Activated naive CD4-positive, alpha-beta T cell (primary cell): ENCODE measurements at places on chromosomes 11 and 22.

DNA sequence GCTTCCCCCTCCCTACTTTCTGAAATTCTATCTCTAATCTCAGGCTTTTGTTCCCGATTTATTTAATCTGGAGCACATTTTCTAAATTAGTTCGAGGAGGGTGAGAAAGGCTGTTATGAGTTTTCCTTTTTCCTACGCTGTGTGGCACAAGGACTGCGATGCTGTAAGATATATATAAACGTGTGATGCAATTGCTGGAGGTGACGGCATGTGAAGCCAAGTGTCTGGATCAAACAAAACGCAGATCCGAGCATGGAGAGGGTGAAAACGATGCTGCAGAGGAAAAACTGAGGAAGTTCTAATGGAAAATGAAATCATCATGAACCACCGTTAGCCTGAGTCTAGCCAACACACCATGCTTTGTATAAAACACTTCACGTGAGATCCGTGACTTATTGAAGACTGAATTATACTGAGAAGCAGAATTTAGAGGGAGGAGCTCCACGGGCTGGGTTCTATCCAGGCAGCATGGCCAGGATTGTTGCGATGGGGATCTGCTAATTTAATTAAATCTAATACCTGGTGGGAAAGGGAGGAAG lies 4.4 kb downstream of the PKNOX2 start:
- no peak for DNase-seq

- DNase-seq: no peak
Measured at GRCh38 chr11:64430645-64431044, 71.7 kb downstream of the RPS6KA4 start.

- DNase-seq: no peak
Measured at GRCh38 chr22:31764785-31765184, 11.0 kb downstream of the DEPDC5 start.

DNA sequence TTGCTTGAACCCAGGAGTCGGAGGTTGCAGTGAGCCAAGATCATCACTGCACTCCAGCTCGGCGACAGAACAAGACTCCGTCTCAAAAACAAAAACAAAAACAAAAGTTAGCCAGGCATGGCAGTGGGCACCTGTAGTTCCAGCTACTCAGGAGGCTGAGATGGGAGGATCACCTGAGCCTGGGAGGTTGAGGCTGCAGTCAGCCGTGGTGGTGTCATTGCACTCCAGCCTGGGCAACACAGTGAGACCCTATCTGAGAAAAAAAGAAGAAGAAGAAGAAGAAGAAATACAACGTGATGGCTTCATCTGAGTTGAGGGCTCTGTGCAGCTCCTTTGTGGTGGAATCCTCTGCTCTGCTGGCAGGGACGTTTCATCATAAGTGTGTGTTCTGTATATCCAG lies 10.0 kb upstream of the TNNT3 start:
- DNase-seq: no peak

DNA sequence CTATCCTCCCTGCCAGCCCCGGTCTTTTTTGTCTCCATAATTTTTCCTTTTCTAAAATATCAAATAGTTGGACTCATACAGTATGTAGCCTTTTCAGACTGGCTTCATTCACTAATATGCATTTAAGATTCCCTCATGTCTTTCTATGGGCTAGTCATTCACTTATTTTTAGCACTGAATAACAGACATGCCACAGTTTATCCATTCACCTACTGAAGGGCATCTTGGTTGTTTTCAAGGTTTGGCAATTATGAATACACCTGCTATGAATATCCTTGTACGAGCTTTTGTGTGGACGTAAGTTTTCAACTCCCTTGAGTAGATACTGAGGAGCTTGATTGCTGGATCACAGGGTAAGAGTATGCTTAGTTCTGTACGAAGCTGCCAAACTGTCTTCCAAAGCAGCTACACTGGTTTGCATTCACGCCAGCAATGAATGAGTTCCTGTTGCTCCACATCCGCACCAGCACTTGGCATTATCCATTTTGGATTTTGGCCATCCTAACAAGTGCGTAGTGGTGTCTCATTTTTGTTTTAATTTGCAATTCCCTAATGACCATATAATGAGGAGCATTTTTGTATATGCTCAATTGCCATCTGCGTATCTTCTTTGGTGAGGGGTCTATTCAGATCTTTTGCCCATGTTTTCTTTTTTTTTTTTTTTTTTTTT lies 21.1 kb downstream of the ALG12 start:
- DNase-seq: no peak

DNA sequence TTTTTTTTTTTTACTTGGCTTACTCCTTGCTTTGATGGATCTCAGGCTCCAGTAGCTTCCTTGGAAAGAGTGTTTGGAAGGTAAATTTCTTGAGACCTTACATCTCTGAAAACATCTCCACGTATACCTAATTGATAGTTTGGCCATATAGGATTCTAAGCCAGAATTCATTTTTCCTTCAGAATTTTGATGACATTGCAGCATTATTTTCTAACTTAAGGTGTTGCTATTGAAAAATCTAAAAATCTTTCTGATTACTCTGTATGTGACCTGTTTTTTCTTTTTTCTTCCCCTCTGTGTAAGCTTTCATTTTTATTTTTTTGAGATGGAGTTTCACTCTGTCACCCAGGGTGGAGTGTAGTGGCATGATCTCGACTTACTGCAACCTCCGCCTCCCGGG lies 23.1 kb upstream of the SPTBN2 start:
- DNase-seq: no peak

- no peak for DNase-seq
Measured at GRCh38 chr11:109864834-109865547, 228.2 kb upstream of the ZC3H12C start.

GRCh38 chr11:119742263-119742861 lies 13.4 kb upstream of the NECTIN1 start:
- no peak for DNase-seq

DNA sequence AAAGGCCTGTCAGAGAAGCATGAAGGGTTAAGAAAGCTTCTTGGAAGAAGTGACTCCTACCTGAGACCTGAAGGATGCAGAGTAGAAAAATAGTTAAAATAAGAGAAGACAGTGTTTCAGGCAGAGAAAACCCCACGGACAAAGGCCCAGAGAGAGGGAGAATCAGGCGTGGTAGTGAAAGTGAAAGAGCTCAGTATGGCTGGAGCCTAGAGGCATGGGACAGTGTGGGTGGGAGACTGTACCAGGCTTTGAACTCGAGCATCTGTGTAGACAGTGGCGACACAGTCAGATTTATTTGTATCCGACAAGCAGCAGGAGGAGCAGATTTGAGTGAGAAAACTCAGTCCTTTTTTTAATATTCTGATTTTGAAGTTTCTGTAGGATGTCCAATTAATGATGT lies 360.0 kb downstream of the OPCML start:
- no peak for DNase-seq

DNA sequence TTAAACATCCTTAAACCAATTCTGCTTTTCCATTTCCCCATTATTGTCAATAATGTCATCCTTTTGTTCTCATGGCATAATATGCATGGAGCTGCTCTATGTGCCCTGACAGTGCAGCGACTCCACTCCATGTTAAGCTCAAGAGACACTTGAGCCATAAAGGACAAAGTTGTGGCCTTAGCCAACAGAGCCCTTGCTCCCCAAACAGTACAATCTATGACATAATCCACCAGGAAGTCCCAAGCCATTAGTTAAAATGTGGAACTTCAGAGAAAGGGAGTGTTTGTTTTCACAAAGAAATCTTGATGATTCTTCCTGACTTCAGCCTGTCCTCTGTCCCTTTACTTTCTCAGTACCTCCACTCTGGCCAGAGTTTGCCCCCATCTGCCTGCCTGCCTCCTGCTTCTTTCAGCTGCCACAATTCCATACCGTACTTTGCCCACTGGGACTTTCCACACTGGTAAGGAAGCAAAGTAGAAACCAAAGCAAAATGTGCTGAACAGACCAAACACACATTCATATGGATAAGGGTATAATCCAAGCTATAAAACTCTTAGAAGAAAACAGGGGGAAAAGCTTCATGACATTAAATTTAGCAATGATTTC lies 46.3 kb upstream of the ZC3H12C start:
- no peak for DNase-seq

DNA sequence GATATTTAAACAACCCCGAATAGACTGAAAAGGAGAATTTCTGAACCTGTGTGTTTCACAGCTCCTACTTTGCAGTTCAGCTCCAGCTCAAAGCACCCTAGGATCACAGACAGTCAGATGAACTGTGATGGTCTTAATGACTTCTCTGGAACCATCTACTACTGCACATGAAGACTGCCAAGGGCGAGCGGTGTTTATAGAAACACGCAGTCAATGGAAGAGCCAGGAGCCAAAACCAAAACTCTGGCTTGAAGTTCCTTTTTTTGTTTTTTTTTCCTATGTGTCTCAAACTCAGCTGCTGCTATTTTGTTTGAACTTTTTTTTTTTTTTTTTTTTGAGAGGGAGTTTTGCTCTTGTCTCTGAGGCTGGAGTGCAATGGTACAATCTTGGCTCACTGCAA lies 382.6 kb upstream of the SYN3 start:
- DNase-seq: no peak

DNA sequence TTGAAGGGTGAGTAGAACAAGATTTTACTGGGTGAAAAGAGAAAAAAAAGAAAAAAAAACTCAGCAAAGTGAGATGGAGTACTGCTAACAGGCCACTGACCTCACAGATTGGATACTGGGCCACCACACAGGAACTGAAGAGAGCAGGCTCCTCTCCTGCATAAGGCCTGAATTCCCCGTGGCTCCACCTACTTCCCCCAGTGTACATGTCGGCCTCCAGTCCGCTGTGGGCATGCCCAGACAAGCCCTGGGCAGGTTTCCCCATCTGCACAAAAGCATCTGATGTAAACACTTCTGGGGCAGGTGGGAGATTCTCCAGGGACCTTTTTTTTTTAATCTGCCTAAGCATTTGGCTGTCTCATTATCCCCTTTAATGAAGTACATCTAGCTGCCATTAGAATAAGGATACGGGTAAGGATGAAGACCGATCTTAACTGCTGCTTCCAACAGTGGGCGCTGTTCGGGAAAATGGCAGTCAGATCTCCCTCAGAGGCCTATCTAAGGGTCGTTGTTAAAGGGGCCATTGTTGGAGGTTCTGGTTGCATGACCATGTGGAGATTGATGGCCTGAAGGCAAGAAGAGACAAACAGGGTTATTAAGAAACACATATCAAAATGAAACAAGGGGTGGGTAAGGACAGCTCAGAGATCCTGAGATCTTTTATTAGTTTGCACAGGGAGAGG lies 48.5 kb downstream of the MS4A13 start:
- no peak for DNase-seq

- no peak for DNase-seq
Measured at GRCh38 chr11:125215976-125216375, 51.4 kb downstream of the PKNOX2 start.

GRCh38 chr11:67369275-67369674 lies 4.1 kb downstream of the CLCF1 start:
- DNase-seq: no peak

DNA sequence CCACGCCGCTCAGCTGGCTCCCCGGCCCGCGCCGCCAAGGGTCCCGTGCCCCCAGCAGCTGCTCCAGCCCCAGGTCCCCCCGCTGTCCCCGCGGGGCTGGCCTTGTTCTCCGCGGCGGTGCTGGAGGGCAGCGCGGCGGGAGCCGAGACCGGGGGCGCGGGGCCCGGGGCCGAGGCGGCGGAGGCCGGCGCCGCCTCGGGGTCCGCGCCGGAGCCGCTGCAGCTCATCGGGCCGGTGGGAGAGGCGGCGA lies 128 bp downstream of the TAF10 start:
- no peak for DNase-seq

DNA sequence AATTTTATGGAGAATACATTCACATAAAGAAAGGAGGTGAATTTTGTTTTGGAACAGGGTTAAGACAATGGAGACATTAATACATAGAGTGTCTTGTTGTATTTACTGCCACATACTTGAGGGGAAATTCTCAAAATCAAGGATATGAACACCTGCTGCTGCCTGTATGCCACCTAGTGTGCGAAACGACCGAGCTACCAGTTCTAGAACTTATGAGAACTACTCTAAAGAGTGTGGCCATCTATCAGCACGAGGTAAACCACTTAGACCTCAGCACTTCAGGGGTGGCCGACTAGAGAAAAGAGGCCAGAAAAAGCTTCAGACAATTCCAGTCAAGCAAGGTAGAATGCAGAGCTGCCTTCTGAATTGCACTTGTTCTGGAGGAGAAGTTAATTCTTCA lies 1.5 kb upstream of the AGBL2 start:
- no peak for DNase-seq

DNA sequence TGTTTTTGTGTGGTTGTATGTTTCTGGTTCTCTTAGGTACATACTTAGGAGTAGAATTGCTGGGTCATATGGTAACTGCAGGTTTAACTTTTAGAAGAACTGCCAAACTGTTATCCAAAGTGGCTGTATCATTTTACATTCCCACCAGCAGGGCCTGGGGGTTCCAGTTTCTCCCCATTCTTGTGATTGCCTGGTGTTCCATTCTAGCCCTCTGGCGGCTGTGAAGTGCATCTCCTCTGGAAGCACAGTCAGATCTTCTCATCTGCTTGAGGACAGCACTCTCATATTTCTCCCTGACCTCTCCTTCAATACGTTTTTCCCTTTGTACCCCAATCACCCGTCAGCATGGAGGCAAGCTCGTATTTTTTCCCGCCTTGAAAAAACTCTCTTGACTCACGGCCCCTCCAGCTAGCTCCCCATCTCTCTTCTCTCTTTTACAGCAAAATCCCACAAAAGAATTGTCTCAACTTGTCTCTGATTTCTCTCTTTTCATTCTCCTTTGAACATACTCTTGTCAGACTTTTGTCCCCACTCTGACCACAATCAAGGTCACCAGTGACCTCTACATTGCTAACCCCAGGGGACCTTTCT lies 56.8 kb upstream of the THY1 start:
- no peak for DNase-seq

- DNase-seq: no peak
Measured at GRCh38 chr11:102666331-102666957, 39.1 kb downstream of the MMP27 start.

DNA sequence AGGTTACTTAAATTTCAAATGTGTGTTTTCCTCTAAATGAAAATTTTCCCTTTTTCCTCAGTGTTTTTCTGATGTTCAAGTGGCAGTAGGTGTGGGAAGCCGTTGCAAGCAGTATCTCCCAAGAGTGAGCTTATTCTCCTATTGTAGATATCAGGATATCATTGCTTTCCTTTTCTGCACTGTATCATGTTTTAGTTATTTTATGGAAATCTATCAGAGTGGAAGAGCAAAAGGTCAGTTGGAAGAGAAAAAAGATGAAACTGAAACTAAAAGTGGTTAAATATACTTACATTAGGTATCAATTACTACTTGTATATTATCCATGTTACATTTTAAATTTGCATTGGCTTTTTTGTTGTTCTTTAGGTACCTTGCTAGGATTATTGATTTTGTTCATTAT lies 57.0 kb downstream of the PDE3B start:
- no peak for DNase-seq

DNA sequence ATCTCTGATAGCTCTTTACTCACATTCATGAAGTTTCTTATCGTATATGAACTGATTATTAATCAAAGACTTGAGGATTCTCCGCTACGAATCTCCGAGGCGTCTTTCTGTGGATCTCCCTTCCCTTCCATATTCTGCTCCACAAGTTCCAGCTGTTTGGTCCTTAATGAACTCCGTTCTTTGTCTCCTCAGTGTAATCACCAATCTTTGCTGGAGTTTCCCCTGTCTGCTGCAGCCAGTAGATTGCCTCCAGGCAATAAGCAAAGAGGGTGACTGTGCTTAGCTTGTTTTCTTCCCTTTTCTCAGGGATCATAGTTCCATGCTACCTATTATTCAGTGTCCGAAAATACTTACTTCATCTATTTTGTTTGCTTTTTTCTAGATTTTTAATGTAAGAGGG lies 169.6 kb upstream of the FOLH1 start:
- no peak for DNase-seq
